ENCODE measurements at places on chromosomes 12 and 14.
A peak's percentile ranks its signal among the peaks of the same experiment; 100 is the strongest.

GRCh38 chr12:3913278-3913677 lies 40.1 kb upstream of the PARP11 start:
- no peak for DNase-seq

- DNase-seq = no peak
Measured at GRCh38 chr12:113465808-113466453, 5.7 kb downstream of the LHX5 start.

GRCh38 chr12:3606128-3606527 lies 115.1 kb downstream of the PRMT8 start:
- no peak for DNase-seq

DNA sequence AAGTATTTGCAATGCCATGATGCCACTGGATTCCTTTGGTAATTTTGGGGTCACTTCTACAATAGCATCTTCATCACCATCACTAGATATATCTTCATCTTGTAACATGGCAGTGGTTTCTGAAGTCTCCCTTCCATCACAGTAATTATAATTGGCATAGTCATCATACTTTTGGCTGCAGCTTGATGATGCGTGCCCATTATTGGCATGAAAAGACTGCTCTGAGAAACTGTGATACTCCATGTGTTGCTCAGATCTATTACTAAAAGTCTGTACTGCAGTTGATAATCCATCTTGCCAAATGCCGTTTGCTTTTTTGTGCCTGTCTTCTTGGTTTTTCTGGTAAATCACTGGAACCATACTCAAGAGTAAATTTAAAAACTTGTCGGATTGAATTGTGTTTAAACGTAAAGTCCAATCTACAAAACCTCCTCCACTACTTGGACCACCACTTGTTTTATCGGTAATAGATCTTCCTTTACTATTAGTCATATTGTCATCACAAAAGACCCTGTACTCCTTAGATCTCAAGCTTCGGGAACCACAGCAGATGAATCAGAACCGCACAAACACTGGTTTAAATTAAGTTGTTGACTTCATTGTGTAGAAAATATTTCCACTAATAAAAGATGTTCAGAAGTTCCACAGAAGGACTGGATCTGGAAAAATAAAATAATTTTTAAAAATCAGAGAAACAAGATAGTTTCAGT lies 29.9 kb downstream of the SLC41A2 start:
- DNase-seq = no peak

- DNase-seq = no peak
Measured at GRCh38 chr12:26791301-26791791, 41.6 kb downstream of the ITPR2 start.

DNA sequence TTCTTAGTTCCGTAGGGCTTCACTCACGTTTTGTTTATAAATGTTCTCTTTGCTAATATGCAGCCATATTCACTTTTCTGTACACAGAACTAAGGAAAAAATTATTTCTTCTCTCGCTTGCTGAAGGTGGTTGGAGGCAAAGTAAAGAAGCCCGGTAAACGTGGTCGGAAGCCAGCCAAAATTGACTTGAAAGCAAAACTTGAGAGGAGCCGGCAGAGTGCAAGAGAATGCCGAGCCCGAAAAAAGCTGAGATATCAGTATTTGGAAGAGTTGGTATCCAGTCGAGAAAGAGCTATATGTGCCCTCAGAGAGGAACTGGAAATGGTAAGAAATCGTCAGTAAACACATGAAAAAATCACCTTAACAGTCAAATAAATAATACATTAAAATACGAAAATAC lies 24.0 kb downstream of the CREBL2 start:
- no peak for DNase-seq

DNA sequence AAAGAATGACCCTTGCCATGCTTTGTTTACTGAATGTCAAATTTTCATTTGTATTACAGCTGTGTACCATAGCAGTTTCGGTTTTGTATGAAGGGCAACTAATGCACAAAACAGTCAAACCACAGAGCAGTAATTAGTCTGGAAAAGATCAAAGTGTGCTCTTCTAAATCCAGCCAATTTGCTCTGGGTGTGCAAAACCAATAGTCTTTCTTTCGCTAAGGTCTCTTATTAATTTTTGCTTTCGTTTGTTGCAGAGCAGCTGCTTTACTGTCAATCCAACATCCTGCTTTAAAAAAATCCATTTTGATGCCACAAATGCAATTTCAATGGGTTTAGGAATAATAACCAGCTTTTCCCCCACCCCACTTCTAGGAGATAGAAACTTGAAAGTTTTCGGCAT lies 114.2 kb downstream of the BRMS1L start:
- DNase-seq = no peak

DNA sequence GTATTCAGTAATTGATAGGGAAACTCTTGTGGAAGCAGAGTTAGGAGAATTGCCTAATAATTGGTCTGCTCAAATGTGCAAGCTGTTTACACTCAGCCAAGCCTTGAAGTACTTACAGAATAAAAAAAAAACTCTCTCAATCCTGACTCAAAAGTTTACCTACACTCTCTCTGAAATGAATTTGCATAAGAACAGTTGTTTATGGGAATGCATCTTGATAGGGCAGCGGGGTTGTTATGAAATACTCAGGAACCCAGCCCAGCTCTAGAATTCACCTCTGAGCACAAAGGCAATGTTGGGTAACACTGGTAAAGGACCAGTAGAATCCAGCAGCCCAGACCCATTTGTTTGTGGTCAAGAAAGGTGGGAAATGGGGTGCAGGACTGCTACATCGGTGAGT lies 267.0 kb downstream of the CPNE8 start:
- no peak for DNase-seq

DNA sequence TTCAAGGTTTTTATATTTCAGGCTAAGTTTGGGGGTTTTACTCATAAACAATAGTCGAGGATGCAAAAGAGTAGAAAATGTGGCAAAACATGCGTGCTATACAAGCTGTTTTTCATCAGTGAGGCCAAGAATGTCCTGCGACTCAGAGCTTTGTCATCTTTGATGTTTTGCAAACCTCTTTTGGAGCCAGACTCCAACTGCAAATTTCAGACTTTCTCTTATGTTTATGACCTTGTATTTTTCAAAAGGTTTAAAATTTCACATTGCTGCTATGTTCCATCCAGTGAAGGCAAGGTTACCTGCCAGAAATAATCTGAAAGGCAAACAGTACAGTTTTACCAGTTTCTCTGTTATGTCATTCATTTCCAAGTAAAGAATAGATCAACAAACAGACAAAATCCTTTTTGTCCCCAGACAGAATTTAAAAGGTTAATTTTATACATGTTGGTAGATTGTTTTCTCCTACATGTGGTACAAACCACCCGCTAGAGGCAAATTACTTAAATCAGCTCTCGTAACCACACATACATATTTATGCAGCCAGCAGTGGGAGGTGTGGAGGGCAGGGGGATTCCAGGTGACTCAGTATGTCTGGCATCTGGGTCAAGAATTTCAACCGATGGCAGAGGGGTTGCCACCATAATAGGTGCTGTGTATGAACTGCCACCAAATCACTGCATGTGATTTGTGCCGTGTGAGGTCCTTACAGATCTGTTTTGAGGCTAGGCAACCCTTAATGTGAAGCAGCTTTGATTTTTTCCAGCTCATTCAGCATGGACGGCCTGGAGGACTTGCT lies 119.8 kb upstream of the CPM start:
- peak; percentile 27 for DNase-seq

DNA sequence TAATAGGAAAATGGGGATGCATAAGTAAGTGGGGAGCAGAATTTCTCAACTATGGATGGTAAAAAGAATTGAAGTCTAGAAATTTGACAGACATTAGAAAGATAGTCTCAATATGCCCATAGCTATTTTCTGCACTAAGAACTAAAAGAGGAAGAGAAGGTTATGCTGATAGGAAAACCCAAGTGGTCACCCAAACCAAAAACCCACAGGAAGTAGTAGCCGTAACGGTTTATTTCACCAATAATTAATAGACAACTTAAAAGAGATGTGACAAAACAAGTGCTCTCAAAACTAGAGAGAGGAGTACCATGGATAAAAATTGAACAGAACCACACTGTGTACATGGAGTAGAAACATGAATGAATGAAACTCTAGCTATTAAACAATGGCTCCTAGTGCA lies 295.4 kb downstream of the FSCB start:
- no peak for DNase-seq

DNA sequence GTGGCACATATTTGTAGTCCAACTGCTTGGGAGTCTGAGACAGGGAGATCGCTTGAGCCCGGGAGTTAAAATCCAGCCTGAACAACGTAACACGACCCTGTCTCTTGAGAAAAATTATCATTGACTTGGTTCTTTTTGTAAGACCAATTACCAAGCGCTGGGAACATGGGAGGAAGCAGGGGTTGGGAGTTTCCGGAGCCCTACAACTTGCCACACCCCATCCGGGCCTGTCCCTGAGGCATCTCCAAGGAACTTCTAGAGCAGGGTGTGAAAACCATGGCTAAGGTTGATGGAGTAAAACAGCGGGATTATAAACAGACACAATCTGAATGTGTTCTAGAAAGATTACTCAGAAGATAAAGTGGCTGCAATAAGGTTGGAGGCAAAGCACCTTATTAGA lies 10.3 kb downstream of the PLXNC1 start:
- DNase-seq = no peak

DNA sequence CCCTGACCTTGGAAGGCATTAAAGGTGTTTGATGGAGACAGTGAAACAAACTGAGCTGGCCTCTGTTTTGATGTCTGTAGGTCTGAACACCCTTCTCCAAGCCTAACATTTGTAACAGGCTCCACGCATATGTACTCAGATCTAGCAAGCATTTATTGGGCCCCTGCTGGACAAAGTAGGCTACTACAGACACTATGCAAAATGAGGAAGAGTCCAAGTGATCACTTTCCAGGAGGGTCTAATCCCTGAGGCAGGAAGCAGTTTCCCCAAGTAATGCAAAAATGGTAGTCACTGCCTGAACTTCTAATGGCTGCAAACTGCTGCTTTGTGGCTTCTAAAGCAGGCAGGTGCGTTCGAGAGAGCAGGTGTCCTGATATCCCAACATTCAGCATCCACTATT lies 405.8 kb downstream of the MED13L start:
- no peak for DNase-seq

DNA sequence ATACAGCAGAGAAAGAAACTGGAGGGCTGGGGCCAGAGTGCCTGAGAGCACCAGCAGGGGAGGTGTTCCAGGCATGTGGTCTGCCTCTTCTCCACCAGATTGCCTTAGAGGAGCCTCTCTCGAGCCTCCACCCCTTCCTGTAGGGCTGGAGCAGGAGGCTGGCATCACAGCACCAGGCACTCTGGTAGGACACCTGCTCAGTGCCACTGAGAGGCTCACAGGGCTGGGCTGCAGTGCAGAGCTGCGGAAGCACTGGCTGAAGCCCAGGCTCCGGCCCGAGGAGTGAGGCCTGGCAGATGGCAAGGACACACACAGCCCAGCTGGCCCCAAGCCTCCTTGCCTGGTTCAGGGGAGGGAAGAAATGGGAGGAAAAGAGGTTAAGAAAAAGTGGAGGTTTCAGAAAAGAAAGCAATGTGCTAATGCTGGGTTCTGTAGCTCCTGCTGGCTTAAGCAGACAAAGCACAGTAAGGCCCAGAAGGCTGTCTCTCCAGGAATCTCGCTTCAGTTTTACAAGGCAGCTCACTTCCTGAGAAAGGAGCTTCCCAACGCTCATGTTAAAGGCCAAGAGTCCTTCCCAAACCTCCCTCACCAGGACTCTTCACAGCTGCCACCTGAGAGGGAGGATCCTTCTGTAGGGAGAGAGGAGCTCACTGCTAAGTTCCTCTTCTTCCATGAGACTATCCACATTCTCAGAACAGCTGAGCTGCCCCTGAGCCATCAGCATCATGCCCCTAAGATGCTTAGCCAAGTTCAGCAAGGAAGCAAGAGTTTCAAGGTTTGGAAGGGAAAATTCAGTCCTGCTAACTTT lies 23.8 kb downstream of the SPTB start:
- no peak for DNase-seq

DNA sequence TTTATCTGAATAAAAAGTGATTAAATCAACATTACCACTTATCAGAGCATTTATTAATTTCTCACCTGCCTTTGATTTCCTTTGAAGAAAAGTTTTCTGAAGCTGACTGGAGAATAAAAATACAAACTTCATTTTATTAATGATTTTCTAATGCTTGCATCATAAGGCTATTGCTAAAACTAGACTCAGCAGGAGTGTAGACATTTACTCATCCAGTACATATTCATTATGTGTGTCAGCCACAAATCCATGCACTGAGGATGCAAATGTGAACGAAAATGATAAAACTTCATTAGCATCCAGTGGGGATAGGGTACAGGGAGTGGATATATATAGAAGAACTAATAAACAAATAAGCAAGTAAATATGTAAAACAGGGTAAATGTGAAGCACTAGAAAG lies 74.6 kb downstream of the SLCO1B3 start:
- no peak for DNase-seq

DNA sequence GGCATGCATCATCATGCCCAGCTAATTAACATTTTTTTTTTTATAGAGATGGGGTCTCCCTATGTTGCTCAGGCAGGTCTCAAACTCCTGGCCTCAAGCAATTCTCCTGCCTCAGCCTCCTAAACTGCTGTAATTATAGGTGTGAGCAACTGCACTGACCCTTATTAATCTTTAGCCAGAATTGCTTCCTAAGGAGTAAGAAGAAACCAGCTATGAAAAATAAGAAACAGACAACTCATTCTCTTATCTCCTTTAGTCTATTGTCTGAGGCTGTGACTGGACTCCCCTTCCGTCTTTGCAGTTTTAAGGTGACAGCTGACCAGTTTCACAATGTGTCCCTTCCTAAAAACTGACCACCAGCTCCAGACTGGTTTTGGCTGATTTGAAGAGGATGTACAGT lies 52.4 kb downstream of the EMP1 start:
- no peak for DNase-seq

DNA sequence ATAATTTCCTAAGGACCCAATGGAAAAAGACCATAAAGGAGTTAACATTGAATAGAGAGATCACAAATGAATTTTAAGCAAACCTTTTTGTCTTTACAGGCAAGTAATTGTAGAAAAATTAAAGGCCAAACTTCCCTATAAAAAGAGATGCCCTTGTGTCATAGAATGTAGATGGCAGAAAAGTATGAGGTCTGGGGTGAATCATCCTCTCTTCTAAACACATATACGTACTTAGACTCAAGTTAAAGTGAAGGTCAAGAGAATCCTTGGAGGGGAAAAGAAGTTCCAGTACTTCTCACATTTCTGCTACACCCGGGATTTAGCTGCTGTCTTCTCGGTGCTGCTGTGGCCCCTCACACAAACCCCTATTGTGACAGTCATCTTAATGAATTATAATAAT lies 116.2 kb upstream of the ARID2 start:
- DNase-seq = no peak

GRCh38 chr14:50116966-50117365 lies 594 bp upstream of the VCPKMT start:
- no peak for DNase-seq

GRCh38 chr14:24784981-24785380 lies 151.0 kb upstream of the GZMB start:
- no peak for DNase-seq

DNA sequence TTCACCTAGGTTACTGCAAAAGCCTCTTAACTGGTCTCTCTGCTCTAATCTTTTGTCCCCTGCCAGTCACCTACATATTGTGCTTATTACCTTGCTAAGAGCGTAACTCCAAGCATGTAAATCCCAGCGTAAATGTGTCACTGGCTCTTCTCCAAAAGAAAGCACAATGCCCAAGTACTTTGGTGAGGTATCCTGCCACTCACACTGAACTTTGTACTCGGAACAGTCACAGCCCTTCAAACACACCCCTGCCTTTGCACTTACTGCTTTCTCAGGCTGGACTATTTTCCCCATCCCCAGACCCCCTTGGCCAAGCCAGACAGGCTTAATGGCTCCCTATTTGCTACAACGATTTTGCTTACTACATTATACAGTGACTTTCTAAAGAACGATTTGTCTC lies 31.7 kb downstream of the GALNT4 start:
- DNase-seq = no peak

GRCh38 chr12:11745113-11745512 lies 95.6 kb downstream of the ETV6 start:
- DNase-seq = no peak

GRCh38 chr12:59005193-59005955 lies 85.1 kb upstream of the LRIG3 start:
- DNase-seq = no peak

Data from activated CD4-positive, alpha-beta memory T cell treated with anti-CD3 and anti-CD28 coated beads, Interleukin-2, amount 10 ng/mL, durations not matched to agents 7 days and 5 days (primary cell).